ENCODE measurements at places on chromosomes 3 and 15.

- no peak for DNase-seq
Observed at GRCh38 chr3:15148614-15149013, 49.7 kb upstream of the RBSN start.

DNA sequence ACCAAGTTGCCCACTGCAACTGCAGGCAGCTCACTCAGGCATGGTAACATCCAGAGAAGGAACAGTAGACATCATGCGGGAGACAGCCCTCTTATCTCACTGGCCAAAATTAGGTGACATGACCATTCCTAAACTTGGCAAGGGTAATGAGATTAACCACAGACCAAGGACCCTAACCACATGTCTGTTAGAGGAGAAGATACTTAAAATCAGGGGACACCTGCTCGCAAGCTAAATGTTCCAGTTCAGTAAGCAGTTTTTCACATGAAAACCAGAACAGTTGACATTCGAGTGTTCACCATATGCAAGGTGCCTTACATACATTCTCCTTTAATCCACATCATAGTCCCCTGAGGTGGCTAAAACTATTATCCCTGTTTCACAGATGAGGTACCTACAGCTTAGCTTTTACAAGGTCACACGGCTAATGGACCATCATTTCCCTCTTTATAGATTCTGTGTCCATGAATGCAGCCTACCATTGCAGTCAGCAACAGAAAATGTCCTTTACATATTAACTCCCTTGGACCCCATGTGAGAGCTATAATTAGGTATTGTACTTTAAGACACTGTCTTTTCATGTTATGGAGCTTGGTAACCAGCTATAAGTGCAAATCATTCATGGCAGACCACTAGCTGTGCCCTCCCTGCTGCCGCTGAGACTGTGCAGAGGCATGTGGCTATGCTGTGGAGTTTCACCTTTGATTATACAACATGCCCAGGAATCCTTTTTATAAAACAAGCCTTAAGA lies 154.1 kb downstream of the LIPC start:
- no peak for DNase-seq

- DNase-seq, result no peak
Observed at GRCh38 chr3:37546876-37547275, 314.8 kb upstream of the CTDSPL start.

DNA sequence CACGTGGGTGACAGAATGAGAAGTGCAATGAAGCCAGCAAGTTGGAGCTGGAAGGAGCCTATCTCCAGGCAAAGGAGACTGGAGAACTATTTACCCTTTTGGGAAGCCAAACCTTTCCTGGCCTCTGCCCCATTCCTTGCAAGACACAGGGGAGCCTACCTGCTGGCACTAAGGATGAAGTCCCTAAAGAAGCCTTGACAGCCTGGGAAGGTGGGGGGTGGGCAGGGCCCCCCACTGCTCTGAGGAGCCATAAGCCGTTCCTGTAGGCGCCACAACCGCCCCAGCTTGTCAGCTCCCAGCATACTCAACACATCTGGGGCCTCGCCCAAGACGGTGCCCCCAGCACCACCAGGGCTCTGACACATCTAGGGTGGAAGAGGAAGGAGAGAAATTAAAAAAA lies 5.5 kb downstream of the CDAN1 start:
- no peak for DNase-seq

- no peak for DNase-seq
Observed at GRCh38 chr3:24323272-24323671, 171.4 kb downstream of the THRB start.

- no peak for DNase-seq
Observed at GRCh38 chr3:100662113-100662823, 47.0 kb upstream of the TFG start.

- no peak for DNase-seq
Observed at GRCh38 chr3:185630182-185630622, 44.1 kb downstream of the SENP2 start.

- no peak for DNase-seq
Observed at GRCh38 chr3:134381831-134382442, 7.7 kb upstream of the AMOTL2 start.

Measured in central memory CD8-positive, alpha-beta T cell (primary cell).